ENCODE measurements at places on chromosomes 16 and 17.
A peak's percentile ranks its signal among the peaks of the same experiment; 100 is the strongest.

- DNase-seq, result no peak
Measured at GRCh38 chr17:19470530-19471261, 59.7 kb downstream of the RNF112 start.

DNA sequence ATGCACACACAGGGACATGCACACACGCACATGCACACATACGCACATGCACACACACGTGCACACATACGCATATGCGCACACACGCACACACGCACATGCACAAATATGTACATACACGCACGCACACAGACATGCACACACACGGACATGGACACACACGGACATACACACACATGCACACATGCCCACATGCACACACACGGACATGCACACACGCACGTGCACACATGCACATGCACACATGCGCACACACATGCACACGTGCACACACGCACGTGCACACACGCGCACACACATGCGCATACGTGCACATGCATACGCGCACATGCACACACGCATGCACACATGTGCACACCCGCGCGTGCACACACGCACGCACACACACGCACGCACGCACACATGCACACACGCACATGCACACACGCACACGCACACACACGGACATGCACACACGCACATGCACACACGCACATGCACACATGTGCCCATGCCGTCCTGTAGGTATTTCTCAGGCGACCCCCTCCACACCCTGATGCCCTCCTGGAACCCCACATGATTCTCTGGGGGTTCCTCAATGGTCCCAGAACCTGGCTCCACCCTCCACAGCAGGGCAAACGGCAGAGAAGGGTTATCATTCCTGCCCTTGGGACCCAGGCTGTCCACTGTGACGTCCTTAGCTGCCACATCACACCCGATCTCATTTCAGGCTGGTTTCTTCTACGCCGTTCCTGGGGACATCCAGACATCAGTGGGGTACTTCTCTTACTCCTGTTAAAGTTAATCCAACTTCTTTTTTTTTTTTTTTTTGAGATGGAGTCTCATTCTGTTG lies 9.6 kb upstream of the RBFOX3 start:
- DNase-seq, result no peak

DNA sequence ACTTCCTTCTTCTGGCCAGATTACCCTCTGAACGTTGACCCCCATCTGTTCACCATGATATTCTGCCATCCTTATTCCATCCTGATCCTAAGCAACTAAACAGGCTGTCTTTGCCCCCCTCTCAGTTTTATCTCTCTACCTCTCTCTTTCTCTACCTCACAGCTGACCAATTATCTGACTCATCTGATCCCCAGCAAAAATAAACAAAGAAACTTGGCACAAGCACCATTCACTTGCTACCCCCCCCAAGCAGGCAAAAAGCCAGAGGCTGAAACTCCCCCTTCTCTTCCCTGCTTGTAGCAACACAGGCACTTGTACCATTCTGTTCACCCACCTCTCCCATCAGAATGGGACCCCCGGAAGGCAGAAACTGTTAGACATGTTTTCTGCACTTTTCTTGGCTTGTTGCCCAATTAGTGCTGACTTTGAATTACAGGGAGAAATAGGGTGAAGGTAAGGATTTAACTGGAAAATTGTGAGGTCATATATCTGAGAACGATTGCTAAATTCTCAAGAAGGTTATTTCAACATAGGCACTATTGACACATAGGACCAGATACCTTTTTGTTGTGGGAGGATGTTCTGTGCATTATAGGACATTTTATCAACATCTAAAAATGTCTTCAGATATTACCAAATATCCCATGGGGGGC lies 163.2 kb downstream of the TOX3 start:
- DNase-seq, result no peak

DNA sequence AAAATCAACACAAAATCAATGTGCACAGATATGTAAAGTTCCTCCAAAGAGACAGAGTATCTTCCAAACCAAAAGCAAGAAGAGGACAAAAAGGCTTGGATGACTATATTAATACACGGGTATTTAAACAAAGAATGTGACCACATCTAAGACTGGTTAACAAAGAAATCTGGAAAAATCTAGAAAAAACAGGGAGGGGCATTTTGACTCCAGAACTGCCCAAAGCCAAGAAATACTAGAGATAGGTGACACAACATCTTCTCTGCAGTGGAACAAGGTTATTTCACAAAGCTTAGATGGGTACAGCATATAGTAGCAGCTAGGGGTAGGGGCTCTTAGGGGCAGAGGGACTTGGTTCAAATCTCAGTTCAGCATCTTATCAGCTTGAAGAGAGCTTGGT lies 10.3 kb downstream of the RFFL start:
- DNase-seq, result no peak

DNA sequence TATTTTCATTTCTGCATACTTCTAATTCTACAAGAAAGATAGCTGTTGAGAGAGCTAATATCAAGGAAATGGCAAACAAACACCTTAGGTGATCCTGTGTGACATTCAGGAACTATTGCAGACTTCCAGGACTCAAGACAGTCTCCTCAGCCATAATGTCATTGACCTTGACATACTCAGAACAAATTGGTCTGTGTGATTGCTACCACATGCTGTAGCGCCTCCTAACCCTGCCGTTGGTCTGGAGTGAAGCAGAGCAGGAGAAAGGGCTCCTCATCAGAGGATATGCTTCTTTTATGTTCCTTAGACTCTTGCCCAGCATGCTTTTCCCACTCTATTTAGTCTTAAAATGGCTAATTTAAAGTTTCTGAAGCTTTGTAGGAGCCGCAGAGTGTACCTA lies 194.2 kb upstream of the TBX2 start:
- DNase-seq, result no peak

DNA sequence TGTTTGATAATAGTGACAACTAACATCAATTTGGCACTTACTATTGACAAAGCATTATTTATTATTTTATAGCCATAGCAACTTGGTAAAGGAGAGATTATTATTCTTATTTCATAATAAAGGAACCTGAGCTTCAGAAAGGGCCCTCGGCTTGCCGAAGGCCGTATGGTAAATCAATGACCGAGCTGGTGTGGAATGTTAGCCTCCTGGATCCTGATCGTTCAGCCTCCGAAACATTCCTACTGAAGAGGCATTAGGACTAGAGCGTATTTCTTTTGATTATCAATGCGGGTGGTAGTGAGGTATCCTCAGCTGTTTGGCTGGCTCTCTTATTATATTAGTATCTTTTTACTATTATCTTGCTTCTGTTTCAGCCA lies 199.3 kb upstream of the TBX2 start:
- DNase-seq, result no peak

DNA sequence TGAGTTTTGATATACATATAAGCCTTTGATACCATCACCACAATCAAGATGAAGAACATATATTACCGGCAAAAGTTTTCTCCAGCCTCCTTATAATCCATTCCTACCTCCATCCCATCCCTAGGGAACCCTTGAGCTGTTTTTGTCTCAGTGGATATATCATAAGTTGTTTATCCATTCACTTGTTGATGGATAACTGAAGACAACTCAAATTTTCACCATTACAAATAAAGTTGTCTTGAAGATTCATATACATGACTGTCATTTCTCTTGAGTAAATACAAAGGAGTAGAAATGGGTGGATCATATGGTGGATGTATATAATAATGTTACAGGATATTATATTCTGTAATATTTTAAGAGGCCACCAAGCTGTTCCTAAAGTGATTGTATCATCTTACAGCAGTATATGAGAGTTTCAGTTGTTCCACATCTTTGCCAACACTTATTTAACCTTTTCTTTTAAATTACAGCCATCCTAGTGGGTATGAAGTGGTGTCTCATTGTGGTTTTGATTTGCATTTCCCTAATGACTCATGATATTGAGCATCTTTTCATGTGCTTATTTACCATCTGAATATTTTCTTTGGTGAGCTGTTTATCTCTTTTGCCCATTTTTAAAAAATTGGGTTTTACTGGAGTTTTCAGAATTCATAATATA lies 17.4 kb downstream of the NF1 start:
- no peak for DNase-seq

DNA sequence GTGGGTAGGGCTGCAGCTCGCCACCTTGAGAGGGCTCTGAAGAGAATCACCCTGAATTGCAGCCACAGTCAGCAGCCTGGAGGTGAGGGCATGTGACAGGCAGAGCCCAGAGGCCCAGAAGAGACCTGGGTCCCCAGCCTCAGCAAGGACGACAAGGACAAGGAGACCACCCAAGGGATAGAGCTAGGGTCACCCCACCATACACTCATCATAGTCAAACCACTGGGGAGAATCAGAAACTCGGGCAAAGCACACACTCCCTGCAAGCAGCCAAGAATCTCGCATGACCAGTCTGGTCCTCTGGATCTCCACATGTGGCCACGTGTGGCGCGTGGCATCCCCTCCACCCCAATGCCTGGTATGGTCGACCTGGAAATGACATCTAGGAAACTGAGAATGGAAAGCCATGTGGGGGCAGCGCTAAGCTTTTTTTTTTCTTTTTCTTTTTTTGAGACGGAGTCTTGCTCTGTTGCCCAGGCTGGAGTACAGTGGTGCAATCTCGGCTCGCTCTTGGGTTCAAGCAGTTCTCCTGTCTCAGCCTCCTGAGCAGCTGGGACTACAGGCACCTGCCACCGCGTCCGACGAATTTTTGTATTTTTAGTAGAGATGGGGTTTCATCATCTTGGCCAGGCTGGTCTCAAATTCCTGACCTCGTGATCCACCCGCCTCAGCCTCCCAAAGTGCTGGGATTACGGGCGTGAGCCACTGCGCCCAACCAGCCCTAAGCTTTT lies 4.6 kb upstream of the SPHK1 start:
- DNase-seq, result no peak

- DNase-seq, result no peak
Measured at GRCh38 chr16:65583498-65583897, 461.6 kb upstream of the CDH11 start.

- peak; percentile 64 for DNase-seq
Measured at GRCh38 chr16:28168991-28169554, 42.7 kb downstream of the XPO6 start.

GRCh38 chr16:25626172-25626571 lies 65.6 kb upstream of the HS3ST4 start:
- no peak for DNase-seq

DNA sequence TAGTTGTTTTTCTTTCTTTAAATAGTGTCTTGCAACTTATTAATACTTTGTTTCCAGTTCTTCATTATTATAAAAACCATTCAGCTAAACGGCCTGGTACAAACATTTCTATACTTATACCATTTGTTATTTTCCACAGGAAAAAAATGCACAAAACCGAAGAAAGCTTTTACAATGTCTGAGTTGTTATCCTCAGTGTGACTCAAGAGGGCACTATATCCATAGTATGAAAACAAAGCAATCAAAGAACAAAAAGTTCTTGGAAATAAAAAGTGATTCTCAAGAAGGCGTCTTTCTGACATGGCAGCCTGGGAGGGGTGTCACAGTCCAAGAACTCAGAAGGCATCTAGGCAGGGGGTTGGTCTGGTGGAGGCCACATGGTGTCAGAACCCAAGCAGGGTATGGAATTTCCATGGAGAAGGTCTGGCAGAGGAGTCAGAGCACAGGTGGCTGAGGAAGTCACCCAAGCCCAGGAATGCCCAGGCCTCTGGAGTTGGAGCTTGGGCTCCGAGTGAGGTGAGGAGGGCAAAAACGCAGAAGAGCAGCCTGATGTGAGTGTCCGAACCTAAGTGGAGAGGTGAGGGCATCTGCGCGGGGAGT lies 70.9 kb upstream of the ATP2A3 start:
- DNase-seq, result no peak

DNA sequence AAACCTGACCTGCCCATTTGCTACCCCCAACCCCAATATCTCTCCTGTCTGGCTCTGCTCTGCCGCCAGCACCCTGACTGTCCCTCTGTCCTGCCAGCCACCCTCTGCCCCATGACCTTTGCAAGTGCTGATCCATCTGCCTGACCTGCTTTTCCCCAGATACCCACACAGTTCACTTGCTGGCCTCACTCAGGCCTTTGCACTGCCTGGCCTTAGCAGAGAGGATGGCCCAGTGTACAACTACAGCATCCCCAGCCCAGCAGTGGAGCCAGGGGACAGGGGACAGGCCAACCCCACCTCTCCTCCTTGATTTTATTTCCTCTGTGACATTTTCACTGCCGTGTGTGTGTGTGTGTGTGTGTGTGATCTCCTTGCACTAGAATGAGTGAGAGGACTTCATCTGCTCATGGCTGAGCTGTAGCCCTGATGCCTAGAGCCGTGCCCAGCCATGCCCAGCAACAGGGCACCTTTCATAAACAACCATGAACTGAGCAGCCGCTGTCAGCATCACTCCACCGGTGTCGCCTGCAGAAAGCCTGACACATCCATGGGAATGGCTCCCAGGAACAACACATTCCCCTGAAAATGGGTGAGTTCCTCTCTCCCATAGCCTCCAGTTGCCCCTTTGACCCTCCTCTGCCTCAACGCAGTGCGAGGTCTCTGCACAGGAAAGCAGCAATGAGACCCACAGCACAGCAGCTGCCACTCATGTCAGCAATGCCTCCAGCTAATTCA lies 36.0 kb upstream of the RBFOX3 start:
- no peak for DNase-seq

- DNase-seq, result no peak
Measured at GRCh38 chr16:21189311-21189710, 22.1 kb downstream of the ZP2 start.

DNA sequence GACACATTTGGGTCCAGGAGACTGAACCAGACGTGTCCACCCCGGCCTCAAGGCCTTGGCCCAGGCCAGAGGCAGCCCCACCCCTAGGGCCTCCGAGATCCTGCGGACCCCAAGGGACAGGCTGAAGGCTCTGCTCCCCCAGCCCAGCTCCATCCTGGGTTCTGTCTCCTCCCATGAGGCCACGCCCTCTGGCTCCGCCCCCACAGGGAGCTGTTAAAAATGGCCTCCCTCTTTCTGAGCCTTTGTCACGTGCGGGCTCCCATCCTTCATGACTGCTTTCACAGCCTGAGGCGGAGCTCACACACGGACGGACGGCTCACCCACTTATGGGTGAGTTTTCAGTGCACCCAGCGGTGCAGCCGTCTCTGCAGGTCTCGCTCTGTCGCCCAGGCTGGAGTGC lies 6.5 kb upstream of the CACNA1H start:
- no peak for DNase-seq

- DNase-seq, result no peak
Measured at GRCh38 chr16:2598723-2599122, 60.9 kb downstream of the PDPK1 start.

Data from CD4-positive, alpha-beta T cell treated with Interleukin-10 for 1 hour (primary cell).